Common myeloid progenitor, CD34-positive (primary cell): ENCODE measurements at places on chromosomes 4 and X.
A peak's percentile ranks its signal among the peaks of the same experiment; 100 is the strongest.

DNA sequence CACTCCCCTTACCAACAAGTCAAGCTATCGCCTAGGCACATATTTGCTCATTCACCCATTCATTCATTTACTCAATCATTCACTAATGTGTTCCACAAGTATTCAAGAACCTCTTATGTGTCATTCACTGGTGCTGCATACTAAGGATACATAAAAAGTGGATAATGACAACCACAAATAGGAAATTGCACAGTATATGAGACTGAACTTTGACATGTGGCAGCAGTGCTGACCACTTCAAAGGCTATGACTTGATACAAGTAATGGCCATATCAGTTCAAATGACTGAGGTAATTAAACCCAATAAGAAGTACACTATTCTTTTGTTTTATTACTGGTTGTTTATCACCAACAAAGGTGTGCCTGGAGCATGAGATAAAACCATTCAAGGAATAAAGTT, 282.5 kb downstream of the KLHL13 start:
- no peaks in the 10 kb centered on the region for H3K36me3 ChIP-seq
- no peaks in the 10 kb centered on the region for H3K27me3 ChIP-seq
- DNase-seq = no peak
- no peaks in the 10 kb centered on the region for H3K4me1 ChIP-seq
- H3K27ac ChIP-seq = no peak overlapping the region
- no peak overlapping the region for H3K4me3 ChIP-seq

GRCh38 chrX:15241301-15241700, 28.6 kb downstream of the ASB9 start:
- no peaks in the 10 kb centered on the region for H3K4me1 ChIP-seq
- no peaks in the 10 kb centered on the region for H3K27me3 ChIP-seq
- no peak overlapping the region for H3K4me3 ChIP-seq
- DNase-seq = no peak

- no peaks in the 10 kb centered on the region for H3K27me3 ChIP-seq
- H3K4me1 ChIP-seq = peaks cover 11% of the 10 kb centered on the region
- H3K27ac ChIP-seq = no peak overlapping the region
- DNase-seq = no peak
These were observed 12.7 kb downstream of the OPHN1 start for GRCh38 chrX:68420559-68420958.

GRCh38 chrX:68487254-68487653, 11.6 kb upstream of the YIPF6 start:
- no peak for DNase-seq
- no peaks in the 10 kb centered on the region for H3K27me3 ChIP-seq
- H3K4me1 ChIP-seq = no peaks in the 10 kb centered on the region
- no peaks in the 10 kb centered on the region for H3K36me3 ChIP-seq
- no peak overlapping the region for H3K27ac ChIP-seq
- H3K4me3 ChIP-seq = no peak overlapping the region

GRCh38 chrX:100743009-100743607, 11.2 kb upstream of the SYTL4 start:
- peak overlapping the region; percentile 19 for H3K27ac ChIP-seq
- peak; percentile 85 for DNase-seq
- no peaks in the 10 kb centered on the region for H3K36me3 ChIP-seq
- H3K4me3 ChIP-seq = no peak overlapping the region
